Fibroblast of skin of left biceps (primary cell): ENCODE measurements at places on chromosomes 4 and X.

DNA sequence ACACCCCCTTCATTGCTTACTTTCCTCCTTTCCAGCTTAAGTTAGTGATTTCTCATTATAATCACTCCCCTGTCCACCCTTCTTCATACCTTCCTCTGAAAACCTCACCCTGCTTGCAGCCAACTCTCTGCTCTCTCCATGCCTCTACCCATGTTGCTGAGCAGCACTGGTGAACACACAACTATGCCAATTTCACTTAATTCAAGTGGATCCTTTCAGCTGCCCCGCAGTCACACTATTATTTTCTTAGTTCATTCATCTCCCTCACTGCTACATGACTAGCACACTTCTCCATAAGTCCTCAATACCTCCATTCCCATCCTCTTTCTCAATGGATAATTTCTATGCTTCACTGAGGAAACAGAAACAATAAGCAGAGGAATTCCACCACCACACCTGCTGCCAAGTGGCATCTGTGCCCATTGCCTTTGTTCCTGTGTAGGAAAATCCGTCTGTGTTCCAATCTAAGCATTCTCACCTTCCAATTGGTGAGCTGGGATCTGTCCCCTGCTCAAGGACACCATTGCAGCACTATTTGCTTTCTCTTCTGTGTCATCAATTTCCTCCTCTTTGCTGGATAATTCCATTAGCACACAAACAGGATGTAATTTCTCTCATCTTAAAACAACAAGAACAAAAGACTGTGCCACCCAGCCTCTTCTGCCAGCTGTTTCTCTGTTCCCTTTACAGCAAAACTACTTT, 25.2 kb upstream of the PRSS48 start:
- no peak for DNase-seq

GRCh38 chr4:176464748-176465147, 145.0 kb downstream of the SPCS3 start:
- DNase-seq: no peak

DNA sequence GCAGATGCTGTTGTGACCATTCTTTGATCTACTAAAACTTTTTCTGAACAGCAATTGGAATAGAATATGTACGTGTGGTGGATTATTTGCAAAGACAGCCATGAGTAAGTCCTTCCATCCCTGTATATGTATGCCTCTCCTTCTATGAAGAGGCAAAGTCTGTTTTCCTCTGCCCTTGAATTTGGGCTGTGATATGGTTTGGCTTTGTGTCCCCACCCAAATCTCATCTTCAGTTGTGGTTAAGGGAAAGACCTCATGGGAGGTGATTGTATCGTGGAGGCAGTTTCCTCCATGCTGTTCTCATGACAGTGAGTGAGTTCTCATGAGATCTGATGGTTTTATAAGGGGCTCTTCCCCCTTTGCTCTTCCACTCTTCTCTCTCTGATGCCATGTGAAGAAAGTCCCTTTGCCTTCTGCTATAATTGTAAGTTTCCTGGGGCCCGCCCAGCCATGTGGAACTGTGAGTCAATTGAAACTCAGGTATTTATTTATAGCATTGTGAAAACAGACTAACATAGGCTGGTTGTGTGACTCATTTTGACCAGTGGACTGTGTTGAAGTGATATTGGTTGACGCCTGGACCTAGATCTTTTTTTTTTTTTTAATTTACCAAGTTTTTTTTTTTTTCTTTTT, 108.3 kb upstream of the CAMK2D start:
- DNase-seq: no peak

- no peak for DNase-seq
These were observed at the start of gene L1CAM for GRCh38 chrX:153885968-153886903. Gene L1CAM, minus strand, starts transcription at chrX:153886173. Its CDS starts 10,337 bp downstream, at chrX:153875836.

DNA sequence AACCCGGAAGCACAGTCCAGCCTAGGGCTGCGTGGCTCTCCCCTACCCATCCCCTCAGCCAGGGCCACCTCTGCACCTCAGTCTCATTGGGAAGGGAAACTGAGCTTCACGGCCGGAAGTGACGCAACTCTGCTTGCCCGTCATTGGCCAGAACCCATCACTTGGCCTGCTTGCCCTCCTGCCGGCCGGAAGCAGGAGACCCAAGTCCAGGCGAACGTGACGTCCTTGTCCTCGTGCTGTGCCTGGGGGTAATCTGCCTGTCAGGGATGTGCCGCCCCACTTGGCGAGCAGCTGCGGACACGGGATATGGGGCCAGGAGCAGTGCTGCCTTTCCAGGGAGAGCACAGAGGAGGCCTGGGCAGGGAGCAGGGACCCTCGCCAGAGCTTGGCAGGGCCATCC, 31.2 kb downstream of the ZFYVE28 start:
- no peak for DNase-seq

DNA sequence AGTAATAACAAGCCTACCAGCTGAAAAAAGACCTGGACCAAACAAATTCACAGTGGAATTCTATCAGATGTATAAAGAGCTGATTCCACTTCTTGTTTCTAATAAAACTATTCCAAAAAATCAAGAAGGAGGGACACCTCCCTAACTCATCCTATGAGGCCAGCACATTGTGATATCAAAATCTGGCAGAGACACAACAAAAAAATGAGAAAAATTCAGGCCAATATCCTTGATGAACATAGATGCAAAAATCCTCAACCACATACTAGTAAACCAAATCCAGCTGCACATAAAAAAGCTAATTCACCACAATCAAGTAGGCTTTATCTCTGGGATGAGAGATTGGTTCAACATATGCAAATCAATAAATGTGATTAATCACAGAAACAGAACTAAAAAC, 147.9 kb upstream of the NEIL3 start:
- DNase-seq: no peak

- DNase-seq: no peak
These were observed 136.2 kb upstream of the MED14 start for GRCh38 chrX:40871385-40872082.

DNA sequence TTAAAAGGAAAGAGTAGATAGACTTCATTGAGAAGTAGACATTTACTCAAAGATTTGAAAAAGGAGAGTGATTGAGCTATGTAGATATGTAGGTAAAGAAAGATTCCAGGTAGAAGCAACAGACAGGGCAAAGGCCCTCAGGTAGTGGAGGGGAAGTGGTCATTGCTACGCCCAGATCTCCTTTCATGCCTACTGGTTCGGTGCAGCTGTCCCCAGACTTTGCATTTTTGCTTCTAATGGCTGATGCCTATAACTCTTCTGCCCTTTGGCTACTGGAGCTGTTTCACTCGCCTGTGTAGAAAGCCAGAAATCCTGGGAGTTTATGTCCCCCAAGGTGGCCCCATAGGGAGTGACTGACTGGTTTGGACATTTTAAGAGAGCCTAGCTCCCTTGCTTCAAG, 16.9 kb upstream of the ARMCX2 start:
- no peak for DNase-seq

- DNase-seq: no peak
These were observed 330.3 kb upstream of the FAM241A start for GRCh38 chr4:111814961-111815360.

- no peak for DNase-seq
These were observed 18.7 kb downstream of the FLNA start for GRCh38 chrX:154355776-154356140.

DNA sequence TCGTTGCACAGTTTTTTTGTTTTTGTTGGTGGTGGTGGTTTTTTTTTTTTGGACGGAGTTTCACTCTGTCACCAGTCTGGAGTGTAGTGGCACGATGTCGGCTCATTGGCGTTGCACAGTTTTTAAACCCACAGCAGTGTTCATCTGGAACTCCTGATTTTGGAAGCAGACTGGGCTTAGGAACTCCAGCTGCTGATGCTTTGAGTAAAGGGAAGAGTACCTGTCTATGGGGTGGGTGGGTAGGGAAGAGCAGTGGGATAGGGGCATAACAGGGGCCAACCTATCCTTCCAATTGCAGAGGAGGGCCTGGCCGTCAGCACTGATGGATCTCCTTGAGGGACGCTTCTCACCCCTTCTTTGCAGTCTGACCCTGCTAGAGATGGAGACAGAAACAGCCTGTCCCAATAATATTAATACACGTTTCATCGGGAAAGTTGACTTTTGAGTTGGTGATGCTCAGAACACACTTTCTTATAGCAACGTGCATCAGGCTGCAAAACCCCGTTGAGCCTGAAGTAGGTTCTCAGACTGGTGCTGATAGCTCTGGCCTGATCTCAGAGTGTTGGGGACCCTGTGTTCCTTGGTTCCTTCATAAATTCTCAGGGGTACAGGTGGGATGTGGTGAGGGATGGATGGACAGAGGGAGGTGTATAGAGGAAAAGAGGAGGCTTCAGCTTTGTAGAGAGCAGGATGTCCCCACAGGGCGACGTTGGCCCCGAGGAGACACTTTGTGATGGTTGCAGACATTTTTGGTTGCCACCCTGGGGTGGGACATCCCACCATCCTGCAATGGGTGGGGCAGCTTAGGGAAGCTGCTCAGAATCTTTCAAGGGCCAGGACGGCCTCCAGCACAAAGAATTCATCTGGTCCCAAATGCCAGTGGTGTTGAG, 2.3 kb downstream of the CD99 start:
- no peak for DNase-seq

- no peak for DNase-seq
These were observed 54.5 kb upstream of the MAMLD1 start for GRCh38 chrX:150308532-150309157.

GRCh38 chrX:153740631-153741222, 16.1 kb downstream of the ABCD1 start:
- no peak for DNase-seq

- no peak for DNase-seq
These were observed 123.0 kb downstream of the KDR start for GRCh38 chr4:55002431-55002830.

GRCh38 chr4:139015948-139016471, 429 bp downstream of the NOCT start:
- DNase-seq: no peak

DNA sequence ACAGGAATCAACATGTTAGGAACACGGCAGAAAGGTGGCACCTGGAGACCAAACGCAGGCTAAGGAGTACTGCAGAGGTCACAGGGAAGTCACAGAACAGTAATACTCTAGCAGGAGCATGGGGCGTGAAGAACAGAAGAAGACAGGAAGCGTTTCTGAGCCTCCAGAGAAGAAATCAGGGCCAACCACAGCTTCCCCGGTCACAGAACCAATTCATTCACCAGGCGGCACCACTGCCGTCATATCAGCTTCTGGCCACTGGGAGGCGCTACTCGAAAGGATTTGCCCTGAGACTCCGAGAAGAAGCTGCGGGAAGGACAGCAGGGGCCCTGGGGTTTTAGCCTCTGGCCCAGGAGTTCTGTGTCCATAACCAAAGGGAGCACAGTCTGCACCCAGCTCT, 78.0 kb upstream of the DRD5 start:
- no peak for DNase-seq

DNA sequence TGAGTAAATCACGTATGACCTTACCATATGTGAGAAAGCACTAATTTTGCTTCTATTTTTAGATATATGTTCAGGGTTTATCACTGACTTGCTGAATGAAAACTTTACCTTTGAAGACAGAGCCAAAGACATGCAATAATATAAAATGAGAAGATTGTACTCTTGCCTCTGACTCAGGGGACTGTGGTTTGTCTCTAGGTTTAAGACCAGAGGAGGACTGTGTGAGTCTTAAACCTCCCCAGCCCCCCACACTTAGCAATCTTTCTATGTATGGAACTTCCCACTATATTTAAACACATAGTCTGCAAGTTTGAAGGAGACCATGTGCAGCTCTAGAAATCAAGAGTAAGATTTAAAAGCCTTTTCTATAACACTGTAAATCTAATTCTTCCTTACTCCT, 368.7 kb upstream of the FAM241A start:
- DNase-seq: peak; percentile 45

- no peak for DNase-seq
These were observed 208.4 kb downstream of the GASK1B start for GRCh38 chr4:157964463-157964862.

GRCh38 chrX:1578511-1579173, 12.8 kb upstream of the AKAP17A start:
- no peak for DNase-seq
